ENCODE measurements at places on chromosomes 2 and 18.

DNA sequence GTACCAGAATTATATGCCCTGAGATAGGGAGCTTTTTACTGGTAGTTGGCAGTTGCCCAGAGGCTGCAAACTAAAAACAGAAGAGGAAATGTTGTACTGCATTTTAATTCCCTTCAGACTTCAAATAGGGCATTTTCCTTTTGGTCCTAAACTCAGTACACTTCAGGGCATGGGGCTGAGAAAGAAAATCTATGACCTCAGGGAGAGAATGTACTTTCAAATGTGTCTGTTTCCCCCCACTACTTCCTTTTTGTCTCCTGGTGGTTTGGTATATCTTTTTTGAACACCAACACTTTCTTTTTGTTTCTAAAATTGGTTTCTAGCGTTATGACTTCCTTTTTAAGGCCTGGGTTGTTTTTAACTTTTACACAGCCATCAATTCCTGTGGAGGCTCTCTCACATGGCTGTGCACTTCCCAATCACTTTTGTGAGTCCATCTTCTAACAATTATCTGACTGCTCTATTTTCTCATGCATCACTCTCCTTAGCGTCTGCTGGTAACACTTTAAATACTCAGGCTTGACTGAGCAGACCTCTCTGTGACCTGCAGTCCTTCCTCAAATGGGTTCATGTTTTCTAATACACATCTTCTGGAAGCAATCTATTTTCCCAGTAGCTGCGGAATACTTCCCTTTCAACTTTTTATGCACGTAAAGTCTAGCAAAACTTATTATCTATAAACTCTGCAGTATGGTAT is 596.0 kb downstream of the LRP1B start:
- DNase-seq: no peak

GRCh38 chr2:221200184-221200839 is 371.8 kb downstream of the EPHA4 start:
- DNase-seq: no peak

DNA sequence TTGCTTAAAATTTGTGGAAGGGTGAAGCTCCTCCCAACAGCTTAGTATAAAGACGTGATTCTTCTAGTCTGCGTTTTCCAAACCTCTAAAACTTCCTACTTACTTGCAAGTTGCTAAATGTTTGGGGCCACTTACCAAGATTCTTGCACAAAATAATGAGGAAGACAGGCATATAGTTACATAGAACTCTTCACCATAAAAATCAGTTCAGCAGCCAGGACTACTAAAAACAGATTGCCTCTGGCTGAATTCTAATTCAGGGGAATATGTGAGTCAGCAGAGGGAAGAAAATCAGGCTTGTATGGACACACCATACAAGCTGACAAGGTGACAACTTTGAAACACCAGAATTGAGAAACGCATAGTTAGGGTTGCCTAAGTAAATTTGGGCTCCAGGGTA is 2.8 kb upstream of the PEX13 start:
- DNase-seq: no peak

DNA sequence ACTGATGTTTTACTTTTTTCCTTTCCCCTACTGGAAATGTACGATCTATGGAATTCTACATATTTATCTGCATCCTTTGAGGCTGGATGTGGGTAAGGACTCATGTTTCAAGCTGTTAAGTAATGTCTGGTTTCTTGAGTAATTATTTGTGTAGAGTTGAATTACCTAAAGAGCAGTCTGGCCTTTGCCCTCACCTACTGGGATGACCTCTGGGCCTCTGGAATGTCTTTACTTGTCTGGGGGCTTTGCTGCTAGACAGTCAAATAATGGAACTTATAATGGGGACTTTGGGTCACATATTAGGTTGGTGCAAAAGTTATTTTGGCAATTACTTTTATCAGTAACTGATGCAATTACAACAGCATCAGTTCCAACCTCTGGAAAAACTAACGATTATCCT is 244.7 kb downstream of the CCDC178 start:
- DNase-seq: no peak

- no peak for DNase-seq
Measured at GRCh38 chr18:24602201-24602600, 141.8 kb downstream of the HRH4 start.

- DNase-seq: no peak
Measured at GRCh38 chr2:162473986-162474385, 130.1 kb downstream of the GCA start.

GRCh38 chr18:21826641-21827302 is 86.2 kb downstream of the MIB1 start:
- DNase-seq: no peak

DNA sequence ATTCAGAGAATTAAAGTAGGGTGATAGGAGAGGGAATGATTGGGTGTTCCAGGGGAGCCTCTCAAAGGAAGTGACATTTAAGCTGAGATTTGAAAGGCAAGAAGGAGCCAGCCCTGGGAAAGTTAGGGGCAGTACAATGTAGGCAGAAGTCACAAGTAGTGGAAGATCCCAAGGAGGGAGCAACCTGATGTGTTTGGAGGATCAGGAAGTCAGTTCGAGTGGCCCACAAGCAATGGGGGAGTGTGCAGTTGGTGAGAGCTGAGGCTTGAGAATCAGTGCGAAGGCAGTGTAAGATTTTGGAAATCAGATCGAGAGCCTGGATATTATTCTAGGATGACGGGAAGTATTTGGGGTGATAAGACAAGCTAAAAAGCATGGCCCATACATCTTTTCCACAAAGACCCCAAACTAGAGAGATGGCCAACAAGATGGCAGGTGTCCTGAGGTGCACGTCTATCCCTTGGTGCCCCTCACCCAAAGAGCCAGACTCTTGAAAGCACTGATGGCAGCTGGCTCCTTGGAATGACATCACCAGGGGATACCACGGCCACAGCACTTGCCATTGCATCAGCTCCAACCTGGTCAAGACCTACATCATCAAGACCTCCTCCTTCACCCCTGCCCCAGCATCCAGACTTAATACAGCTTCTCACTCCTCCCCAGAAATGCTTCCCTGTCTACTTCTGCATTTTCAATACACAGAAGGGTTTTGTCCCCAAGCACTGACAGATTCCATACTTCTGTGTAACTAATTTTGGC is 127.3 kb downstream of the BCL2 start:
- no peak for DNase-seq

DNA sequence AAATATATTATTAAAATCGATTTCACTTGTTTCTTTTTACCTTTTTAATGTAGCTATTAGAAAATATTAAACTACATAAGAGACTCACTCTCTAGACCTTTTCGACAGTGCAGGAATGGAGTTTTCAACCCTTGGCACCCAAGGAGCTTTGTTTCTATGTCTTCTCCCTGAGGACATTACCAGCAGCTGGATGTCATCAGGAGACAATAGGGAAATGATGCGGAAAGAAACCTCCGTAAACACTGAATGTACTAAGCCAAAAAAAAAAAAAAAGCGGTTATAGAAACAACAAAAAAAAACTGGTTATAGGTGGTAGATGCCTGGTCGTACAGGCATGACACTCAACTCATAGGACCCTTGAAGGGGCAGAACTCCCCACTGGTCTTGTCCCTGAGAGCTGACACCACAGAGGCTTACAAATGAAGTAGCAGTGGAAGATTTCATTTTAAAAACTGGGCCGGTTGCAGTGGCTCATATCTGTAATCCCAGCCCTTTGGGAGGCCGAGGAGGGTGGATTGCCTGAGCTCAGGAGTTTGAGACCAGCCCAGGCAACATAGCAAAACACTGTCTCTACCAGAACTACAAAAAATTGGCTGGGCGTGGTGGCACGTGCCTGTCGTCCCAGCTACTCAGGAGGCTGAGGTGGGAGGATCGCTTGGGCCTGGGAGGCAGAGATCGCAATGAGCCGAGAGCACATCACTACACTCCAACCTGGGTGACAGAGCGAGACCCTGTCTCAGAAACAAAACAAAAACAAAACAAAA is 23.8 kb downstream of the THAP4 start:
- peak; percentile 84 for DNase-seq

Data from cardiac fibroblast (primary cell).